ENCODE measurements at places on chromosomes 12 and 14.

DNA sequence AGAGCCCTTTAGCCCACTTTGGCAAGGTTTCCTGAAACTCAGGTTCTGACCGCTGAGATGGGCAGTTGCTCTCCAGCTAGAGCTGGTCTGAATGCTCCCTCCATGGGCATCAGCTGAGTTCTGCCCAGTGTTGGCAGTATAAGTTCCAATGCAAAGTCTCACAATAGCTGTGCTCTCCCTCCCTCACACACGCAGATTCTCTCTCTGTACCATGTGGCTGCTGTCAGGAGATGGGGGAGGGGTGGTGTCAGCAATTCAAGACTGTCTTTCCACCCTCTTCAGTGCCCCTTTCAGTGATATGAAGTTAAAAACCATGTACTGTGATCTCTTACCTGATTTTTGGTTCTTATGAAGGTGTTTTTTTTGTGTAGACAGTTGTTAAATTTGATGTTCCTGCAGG, 164.3 kb upstream of the PLEKHA5 start:
- no peak for ATAC-seq

GRCh38 chr14:55881577-55882241, 236.5 kb upstream of the PELI2 start:
- ATAC-seq = no peak

DNA sequence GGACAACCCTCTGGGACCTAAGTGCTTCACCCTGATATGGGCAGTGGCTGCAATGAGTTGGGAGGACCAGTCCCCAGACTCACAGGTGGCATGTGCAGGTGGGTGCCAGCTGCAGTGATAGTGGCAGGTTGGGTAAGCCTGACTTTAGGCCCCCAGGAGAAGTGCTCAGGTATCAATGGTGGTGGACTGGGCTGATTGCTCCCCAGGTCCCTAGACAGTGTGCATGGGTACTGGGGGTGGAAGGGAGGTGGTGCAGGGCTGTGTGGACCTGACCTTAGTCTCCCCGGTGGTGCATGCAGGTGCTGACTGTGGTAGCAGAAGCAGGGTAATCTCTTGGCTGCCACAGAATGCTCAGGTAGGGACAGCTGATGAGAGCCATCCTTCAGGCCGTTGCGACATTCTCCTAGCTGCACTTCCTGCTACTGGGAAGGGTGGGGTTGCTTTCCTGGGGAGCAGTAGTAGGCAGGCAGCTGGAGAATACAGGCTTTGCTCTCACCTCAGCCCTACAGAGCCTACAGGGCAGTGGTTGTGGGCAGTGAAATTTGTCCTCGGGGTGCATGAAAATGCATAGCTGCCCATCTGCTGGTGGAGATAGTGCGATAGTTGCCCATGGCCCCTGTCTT, 33.3 kb upstream of the CCND2 start:
- ATAC-seq = no peak

DNA sequence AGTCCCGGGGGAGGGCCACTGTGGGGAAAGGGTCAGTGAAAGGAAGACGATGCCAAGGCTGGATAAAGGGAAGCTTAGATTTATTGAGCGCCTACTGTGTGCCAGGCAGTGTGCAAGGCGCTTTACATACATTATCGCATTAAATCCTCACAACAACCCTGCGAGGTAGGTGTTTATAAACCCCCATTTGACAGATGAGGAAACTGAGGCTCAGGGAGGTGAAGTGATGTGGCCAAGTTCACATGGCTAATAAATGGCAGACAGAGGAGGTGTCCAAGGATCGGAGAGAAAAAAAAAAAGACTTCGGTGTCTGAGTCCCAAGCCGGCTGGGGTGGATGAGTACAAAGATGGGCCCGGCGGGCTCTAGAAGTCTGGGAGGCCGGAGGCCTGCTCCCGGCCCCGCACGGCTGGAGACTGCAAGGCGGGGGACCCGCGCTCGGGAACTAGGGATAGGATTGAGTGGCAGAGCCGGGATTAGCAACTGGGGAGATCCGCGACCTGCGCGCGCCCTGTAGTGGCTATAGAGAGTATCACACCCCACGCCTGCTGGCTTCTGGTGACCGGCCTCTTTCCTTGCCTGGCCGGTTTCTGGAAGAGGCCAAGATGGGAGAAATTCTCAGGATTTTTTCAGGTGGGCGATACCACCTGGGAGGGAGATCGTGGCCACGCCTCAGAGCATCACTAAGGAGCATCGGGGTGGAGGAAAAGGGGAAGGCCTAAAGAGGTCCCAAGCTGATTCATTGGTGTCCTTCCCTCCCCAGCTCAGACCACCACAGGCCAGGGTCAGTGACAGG, 3.9 kb downstream of the DDN start:
- ATAC-seq = no peak

DNA sequence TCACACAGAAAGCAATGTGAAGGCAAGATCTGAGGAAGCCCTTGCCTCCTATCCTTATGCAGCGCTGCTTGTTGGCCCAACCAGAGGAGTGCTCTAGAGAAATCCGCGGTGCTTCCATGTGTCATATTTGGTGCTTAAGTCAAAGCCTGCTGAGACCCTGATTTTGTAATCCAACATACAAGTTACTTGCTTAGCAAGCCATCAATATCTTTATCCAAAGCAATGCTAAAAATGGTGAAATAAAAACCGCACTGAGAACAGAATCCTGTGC, 250.0 kb downstream of the MED13L start:
- no peak for ATAC-seq

DNA sequence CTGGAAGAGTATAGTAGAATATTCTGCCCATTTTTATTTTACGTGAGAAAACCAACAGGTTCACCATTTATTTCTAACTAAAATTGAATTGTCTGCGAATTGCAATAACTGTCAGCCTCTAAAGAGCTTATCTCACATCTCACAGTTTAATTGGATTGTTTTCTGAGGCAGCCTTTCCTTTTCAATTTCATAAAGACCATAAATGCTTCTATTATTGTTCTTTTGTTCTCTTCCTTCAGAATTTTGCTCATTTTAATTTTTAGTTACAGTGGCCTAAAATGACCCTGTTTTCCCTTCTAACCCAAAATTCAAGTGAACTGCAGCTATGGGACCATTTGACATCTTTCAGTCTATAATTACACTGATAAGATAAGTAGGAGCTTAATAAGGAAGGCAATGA, 147.6 kb downstream of the KLHL28 start:
- no peak for ATAC-seq

Measured in activated CD4-positive, CD25-positive, alpha-beta regulatory T cell treated with anti-CD3 and anti-CD28 coated beads, Interleukin-2, amount 50 U/mL, for 24 hours (primary cell).